ENCODE measurements at places on chromosomes 12 and 14. TPM values are rescaled to one million over a fixed set of nuclear protein-coding genes. Genes with fewer than 3 reads are reported as not detected.

Gene GLT8D2
- not detected for total RNA-seq

- peak overlapping the region; percentile 50 for H3K27ac ChIP-seq
- peaks cover 93% of the 10 kb centered on the region for H3K36me3 ChIP-seq
- DNase-seq, result no peak
Observed at GRCh38 chr14:91293281-91293680, 48.8 kb upstream of the GPR68 start.

GRCh38 chr14:32497248-32497647 is 168.2 kb downstream of the AKAP6 start:
- H3K4me3 ChIP-seq, result no peak overlapping the region
- H3K27ac ChIP-seq, result no peak overlapping the region
- no peaks in the 10 kb centered on the region for H3K4me1 ChIP-seq
- DNase-seq, result no peak
- H3K36me3 ChIP-seq, result no peaks in the 10 kb centered on the region

DNA sequence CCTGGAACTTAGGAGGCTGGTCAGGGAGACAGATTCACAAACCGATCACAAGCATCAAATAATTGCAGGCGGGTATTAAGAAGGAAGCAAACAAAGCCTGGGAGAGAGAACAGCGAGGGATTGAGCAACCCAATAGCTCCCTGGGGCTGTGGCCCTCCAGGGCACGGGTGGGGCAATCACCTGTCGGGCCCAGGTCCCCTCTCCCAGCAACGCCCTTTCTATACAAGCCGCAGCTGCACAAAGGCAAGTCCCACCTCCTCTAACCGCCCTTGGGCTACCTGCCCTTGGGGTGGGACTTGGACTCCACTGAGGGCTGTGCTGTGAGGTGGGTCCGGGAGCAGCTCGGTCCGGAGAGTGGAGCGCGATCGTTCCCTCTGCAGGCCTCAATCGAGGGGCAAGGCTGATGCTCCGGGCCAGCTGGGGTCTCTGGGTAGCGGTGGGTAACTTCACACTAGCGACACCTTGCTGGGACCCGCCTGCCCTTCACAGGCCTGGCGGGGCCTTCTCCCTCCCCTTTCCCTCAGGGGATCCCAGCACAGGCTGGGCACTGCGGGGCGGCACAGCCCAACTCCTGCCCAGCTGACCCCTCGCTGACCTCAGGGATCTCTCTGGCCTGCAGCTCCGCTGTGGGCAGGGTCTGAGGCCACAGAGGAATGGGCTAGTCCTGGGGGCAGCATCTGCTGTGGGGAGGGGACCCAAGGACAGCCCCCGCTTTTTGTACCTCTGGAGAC is 8.0 kb downstream of the PHB2 start:
- DNase-seq, result peak; percentile 37
- H3K27ac ChIP-seq, result peak overlapping the region; percentile 99
- H3K4me1 ChIP-seq, result peaks cover 71% of the 10 kb centered on the region
- no peaks in the 10 kb centered on the region for H3K27me3 ChIP-seq
- no peak overlapping the region for H3K4me3 ChIP-seq
- no peaks in the 10 kb centered on the region for H3K36me3 ChIP-seq

DNA sequence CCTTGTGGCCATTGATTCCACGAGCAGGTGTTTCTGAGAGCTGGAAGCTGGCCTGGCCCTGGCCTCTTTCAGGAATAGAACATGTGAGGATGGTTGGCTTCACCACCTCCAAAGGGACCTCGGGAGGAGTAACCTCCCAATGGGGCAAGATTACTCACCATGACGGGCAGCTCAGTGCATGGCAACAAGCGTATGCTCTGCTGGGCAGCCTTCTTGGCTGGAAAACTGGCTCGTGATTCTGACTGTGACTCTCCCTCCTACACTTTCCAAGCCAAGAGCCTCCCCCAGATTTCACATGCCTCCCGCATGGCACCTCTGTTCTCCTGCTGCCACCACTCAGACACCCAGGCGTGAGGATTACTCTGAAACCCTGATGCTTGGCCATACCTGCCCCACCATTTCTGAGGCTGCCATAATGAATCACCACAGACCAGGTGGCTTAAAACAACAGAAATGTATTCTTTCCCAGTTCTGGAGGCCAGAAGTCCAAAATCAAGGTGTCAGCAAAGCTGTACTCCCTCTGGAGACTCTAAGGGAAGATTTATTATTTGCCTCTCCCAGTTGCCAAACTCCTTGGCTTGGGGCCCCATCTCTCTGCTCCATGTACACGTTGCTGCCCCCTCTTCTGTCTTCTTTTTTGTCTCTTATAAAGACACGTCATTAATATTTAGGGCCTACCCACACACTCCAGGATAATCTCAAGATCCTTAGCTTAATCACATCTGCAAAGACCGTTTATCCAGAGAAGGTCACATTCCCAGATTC is 215.9 kb downstream of the CHST11 start:
- no peaks in the 10 kb centered on the region for H3K36me3 ChIP-seq
- DNase-seq, result no peak
- H3K4me3 ChIP-seq, result no peak overlapping the region

- peak overlapping the region; percentile 93 for H3K27ac ChIP-seq
- H3K27me3 ChIP-seq, result no peaks in the 10 kb centered on the region
- no peak overlapping the region for H3K4me3 ChIP-seq
- peaks cover 45% of the 10 kb centered on the region for H3K4me1 ChIP-seq
- peak; percentile 93 for DNase-seq
Observed at GRCh38 chr12:685388-685787, 22.1 kb upstream of the NINJ2 start.

GRCh38 chr12:89733579-89734201 is 25.1 kb upstream of the ATP2B1 start:
- H3K27me3 ChIP-seq, result no peaks in the 10 kb centered on the region
- DNase-seq, result no peak
- no peak overlapping the region for H3K27ac ChIP-seq
- H3K4me3 ChIP-seq, result no peak overlapping the region
- peaks cover 9% of the 10 kb centered on the region for H3K4me1 ChIP-seq
